ENCODE measurements at places on chromosomes 11 and 22.
A peak's percentile ranks its signal among the peaks of the same experiment; 100 is the strongest.

- no peak for DNase-seq
These were observed 4.5 kb downstream of the SHISA8 start for GRCh38 chr22:41910050-41911000.

- peak; percentile 91 for DNase-seq
These were observed 52.1 kb downstream of the ALG9 start for GRCh38 chr11:111819161-111819828.

GRCh38 chr22:27433585-27434190 is 367.9 kb downstream of the MN1 start:
- DNase-seq = no peak

GRCh38 chr11:99773646-99774045 is 752.9 kb downstream of the CNTN5 start:
- DNase-seq = peak; percentile 3

DNA sequence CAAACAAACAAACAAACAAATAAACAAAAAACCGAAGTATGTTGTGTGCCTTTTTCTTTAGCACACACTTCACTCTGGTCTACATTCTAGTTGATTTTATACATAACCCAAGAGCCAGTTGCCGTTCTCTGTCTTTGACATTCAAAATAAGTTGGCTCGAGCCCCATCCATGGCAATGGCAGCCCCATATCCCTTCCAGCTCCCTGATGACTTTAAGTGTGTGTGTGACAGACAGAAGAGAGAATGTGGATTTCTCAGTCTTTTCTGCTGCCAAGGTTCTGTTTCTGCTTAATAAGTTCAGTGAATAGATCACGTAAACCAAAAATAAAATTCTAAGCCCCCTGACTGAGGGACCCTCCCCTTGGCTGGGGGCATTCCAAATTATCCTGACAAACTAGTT is 100.6 kb upstream of the TENM4 start:
- no peak for DNase-seq

All from fibroblast of upper back skin (primary cell).